Naive thymus-derived CD4-positive, alpha-beta T cell (primary cell): ENCODE measurements at places on chromosomes 1 and 21. TPM values are rescaled to one million over a fixed set of nuclear protein-coding genes. Genes with fewer than 3 reads are reported as not detected.

The RSPO1 gene
- not detected for total RNA-seq

The AMY1A gene
- not detected in 2 replicates for total RNA-seq

The TNFRSF4 gene
- 15.3 TPM for total RNA-seq

DNA sequence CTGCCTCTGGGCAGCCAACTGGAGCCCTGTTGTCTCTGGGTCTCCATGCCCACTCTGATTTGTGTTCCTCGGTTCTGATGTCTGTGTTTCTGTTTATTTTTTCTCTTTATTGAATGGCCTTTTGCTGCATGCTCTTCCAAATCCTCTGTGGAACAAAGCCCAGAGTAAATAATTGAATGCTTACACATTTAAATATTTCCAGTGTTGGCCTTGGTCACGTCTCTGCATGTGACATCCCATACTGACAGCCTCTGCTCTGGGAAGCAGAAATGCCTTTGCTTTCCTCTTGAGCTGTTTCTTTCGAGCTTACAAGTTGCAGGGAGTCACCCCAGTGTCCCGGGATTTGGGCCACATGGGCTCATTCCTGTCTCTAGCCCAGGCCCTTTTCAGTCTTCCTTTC is 267.9 kb downstream of the PTPRU start:
- no peak for DNase-seq

DNA sequence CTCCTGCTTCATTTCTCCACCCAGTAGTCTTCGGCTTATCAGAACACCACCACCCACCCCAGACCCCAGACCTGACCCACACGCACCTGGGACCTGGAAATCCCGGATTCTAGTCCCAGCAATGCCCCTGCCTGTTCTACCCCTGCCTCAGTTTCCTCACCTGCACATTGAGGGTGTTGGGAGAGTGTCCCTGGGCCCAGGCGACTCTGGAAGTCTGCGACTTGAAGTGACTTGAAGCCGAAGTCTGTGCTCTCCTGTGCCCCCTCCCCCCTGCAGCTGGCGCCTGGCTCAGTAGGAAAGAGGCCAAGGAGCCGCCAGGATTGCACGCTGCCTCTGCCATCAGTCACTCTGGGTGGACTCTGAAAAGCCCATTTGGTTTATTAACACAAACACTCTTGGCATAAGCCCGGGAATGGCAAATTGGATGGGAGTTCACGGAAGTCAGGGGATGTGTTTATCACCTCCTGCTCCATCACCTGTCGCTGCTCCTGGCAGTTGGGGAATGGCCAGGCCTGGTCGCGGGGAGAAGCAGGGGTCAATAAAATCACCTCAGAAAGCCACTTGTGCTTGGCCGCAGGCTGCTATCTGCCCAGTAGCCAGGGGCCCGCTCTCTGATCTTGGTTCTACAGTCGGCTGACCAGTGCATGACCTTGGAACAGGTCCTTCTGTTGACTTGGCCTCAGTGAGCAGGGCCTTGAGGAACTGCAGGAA is 132.7 kb downstream of the ACTL8 start:
- DNase-seq: no peak

DNA sequence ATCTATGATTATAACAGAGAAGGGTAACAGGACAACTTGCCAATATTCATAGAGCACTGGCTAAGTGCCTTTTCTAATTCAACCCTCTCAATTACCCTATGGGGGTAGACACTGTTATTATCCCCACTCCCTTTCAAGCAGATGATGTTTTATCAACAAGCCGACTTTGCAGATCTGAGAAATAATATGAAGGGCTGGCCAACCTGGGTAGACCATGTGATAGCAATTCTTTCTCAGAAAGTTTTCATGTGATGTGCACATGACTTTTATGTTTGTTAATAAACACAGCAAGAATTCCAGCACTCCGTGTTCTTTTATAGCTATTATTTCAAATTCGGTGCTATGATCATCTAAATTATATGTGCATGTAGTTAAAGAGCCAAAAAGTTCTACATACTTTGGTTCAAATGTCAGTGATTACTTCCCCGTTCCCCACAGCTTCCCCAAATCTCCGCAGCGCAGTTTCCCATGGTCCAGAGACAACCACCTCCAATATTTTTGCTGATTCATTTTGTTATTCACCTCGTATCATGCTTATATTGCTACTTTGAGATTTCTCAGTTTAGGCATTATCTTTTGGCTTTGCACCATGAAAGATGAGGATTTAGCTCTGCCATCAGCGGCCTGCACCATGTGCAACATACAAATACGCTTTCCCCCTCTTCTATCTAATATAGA is 96.7 kb upstream of the GADD45A start:
- no peak for DNase-seq
